Suppressor macrophage treated with lipopolysaccharide for 1 hour (primary cell): ENCODE measurements at places on chromosomes 7 and 10.

GRCh38 chr7:108001764-108002725 is 916 bp downstream of the LAMB1 start:
- DNase-seq: no peak

DNA sequence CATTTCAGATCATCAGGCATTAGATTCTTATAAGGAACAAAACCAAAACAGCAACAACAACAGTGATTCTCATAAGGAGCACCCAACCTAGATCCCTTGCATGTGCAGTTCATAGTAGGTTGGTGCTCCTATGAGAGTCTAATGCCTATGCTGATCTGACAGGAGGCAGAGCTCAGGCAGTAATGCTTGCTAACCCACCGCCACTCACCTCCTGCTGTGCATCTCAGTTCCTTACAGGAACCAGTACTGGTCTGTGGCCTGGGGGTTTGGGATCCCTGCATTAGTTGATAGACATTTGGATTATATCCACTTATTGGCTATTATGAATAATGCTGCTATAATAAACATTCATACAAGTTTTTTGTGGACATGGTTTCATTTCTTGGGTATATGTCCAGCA is 14.0 kb downstream of the MKLN1 start:
- DNase-seq: no peak

DNA sequence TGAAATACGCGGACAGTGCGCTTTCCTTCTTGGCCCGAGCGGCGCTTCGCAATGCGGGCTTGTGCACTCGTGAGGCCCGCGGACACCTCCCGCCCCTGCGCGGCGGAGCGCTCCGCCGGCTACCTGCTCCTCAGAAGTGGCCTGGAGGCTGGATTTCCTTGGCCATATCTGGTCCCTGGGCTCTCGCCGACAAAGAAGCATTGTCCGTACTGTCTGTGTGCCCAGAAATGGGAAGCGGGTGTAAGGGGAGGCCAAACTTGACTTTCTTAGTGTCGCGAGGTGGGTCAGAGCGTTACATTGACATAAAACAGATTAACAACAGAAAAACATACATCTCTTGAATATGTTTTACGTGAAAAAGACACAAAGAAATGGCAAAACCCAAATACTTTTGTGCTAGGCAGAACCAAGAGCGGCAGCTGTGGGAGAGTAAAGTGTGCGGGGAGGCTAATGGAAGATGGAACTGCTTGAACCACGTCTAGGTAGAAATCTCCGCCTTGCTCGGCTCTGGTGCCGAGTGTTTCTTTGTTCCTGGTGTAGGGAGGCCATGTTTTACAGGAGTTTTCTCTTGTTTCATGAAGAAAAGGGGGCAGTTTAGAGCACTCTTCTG is 1.4 kb downstream of the LANCL2 start:
- no peak for DNase-seq

DNA sequence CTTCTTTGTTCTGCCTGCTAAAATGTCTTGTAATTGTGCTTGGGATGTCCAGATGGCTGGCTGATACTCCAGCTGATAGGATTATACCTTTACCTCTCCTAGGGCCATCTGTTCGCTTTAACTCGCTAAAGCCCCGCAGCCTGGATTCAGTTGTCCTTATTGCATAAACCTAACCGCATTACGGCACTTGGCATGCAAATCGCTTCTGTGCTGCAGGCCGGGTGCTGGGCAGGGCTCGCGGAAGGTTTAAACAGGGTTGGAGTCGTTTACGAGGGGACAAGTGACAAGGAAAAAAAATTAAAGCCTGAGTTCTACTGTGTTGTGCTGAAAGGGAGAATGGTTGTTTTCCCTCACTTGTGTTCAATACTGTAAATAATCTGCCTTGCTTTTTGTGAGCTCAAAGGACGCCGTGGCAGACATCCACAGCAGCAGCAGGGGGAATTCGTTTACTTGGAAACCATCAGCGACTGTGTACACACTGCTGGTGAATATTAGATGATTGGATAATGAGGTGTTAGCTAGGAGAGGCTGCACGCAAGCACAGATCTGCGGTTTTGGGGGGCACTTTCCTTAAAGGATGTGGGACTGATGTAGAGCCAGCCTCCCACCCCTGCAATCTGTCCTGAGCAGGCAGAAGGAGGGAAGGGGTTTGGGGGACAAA is 93.0 kb downstream of the EBF3 start:
- no peak for DNase-seq

DNA sequence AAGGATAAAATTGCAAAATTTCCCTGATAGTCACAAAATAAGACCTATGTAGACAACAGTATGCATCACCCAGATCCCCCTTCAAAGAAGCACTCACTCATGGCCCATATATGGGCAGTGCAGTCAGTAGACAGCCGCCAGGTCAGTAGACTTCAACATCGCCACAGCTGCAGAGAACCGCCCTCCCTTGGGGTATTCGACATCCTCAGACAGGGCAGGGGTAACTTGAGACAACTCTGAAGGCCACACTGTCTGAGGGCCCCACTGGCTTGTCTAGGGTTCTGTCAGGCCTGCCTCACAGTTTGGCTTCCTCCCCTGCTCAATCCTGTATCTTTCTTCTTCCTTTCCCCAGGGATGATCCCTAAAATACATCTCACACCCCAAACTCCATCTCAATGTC is 172.3 kb downstream of the IMMP2L start:
- DNase-seq: no peak

GRCh38 chr10:61061923-61062504 is 118.0 kb upstream of the RHOBTB1 start:
- no peak for DNase-seq

GRCh38 chr7:86320889-86321288 is 322.8 kb upstream of the GRM3 start:
- DNase-seq: no peak

DNA sequence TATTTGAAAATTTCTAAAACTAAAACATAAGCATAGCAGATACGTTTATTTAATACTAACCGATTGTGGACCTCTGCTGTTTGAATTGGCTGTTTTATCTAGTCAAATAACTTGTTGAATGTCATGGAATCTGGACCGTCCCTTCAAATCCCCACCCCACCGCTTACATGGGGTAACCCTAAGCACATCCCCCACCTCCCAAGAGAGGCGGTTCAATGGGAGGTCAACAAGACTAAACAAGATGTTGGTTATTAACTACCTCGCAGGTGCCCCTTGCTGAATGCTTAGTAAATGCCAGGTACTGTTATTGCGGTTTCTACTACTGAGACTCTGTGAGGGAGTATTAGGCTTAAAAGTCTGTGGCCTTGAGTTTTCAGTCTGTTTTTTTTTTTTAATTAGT is 70.9 kb downstream of the DAGLB start:
- no peak for DNase-seq

DNA sequence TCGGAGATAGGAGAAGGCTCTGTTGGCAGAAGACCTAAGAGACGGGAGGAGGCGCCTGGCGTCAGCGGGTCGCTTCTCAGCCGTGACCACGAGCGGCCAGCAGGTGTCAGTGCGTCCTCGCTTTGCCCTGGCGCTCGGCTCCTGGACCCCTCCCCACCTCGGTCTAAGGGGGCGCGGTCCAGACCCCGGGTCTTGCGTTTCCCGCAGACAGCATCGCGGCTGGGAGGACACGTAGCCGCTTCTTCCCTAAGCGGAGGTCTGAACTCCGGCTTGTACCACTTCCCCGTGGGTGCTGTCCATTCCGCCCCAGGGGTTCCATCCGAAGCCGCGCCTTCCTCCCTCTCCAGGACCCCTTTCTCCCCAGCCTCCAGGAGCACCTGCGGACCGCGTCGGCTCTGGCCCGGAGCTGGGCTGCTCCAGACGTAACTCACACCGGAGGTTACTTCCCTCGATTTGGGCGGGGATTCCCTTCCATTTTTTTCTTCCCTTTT is 593 bp upstream of the ADRA2A start:
- DNase-seq: peak; percentile 70

GRCh38 chr7:44393238-44394111 is 68.1 kb upstream of the CAMK2B start:
- DNase-seq: no peak

DNA sequence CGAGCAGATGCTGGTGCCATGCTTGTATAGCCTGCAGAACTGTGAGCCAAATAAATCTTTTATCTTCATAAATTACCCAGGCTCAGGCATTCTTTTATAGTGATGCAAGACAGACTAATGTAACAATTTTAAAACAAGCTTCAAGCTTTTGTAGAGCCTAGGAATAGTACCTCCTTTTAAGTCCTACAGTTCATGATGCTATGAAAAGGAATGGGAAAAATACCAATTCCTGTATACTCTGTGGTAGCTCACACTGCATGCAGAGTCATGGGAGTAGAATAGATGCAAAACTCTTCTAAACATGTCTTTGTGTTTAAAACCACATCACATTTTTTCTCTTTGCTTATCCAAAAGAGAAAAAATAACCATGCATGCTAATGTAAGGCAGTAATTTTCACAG is 66.6 kb upstream of the WNT16 start:
- no peak for DNase-seq

DNA sequence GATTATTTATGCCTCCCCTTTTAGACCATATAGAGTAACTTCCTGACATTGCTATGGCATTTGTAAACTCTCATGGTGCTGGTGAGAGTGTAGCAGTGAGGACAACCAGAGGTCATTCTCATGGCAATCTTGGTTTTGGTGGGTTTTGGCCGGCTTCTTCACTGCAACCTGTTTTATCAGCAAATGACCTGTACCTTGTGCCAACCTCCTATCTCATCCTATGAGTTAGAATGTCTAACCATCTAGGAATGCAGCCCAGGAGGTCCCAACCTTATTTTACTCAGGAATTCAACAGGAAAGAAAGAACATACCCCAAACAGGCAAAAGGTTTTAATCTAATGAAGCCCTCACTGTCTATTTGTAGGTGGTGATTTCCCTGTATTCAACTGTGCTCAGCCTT is 205.4 kb upstream of the YAE1 start:
- DNase-seq: no peak

GRCh38 chr7:11185179-11185815 is 211.6 kb downstream of the PHF14 start:
- DNase-seq: no peak

DNA sequence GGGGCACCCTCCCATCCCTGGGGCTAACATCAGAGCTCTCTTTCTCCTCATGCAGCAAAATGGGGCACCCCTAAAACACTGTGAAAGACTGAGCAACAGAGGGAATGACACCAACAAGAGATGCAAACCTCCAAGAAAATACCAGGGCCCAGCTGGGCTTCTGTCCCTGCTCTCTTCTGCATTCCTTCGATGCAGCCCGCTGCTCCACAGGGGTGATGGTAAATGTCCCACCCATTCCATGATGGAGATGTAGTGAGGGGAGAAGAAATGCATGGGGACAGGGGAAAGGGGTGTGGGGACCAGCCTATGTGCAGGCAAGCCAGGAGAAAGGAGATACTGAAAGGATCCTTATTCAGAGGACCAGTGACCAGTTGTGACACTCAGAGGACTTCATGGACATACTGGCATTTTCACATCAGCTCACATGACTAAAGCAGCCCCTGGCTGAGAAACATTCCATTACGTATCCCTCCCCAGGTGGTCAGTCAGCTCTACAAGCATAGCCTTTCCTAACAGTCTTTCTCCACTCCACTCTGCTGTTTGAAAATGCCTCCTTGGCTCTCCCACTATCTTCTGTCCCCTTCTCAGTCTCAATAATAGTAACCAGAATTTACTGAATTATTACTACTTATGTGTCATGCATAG is 13.3 kb downstream of the SORBS1 start:
- DNase-seq: no peak

DNA sequence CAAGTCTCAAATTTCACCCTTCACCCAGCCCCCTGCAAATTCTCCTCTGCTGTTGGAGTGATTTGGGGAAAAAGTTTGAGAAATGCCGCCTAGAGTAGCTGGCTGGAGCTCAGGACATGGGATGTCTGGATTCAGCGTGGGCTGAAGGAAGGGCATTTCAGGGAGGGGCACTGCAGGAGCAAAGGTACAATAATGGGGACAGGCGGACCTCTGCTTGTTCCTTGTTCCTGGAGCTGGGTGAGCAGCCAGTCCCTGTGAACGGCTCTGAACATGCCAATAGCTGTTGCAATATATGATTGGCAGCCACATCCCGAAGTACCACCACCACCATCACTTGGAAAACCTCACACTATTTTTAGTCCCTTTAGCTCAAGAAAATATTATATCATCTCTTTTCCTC is 23.4 kb downstream of the ADRA2A start:
- DNase-seq: no peak

DNA sequence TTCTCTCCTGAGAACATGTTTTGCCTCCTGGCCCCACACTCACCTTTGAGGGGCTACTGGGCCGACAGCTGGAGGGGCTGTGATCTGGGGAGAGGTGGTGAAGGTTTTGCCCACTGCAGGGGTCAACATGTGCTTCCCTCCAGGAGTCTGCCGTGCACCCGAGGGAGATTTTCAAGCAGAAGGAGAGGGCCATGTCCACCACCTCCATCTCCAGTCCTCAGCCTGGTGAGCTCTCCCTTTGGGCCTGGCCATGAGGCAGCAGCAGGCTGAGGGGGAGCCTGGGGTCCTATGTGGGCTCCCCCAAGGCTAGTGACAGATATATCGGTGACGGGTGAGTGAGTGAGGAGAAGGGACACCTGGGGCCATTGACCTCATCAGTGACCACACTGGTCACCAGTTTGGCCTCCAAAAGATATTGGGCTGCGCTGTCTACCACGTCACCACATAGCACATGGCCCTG is 6.6 kb downstream of the PGAM2 start:
- no peak for DNase-seq

DNA sequence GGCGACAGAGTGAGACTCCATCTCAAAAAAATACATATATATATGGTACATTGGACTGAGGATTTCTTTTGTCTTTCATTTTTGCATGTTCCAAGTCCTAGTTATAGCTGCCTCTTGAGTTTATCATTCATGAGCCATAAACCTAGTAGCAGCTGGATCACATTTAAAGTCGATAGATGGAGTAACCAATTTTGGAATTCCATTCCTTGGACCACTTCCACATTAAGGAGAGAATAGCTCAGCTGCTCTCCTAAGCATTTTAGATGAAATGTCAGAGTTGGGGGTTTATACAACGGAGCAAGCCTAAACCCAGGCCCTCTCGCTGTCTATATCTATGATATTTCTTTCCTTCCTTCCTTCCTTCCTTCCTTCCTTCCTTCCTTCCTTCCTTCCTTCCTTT is 141.2 kb downstream of the LYZL1 start:
- DNase-seq: no peak

DNA sequence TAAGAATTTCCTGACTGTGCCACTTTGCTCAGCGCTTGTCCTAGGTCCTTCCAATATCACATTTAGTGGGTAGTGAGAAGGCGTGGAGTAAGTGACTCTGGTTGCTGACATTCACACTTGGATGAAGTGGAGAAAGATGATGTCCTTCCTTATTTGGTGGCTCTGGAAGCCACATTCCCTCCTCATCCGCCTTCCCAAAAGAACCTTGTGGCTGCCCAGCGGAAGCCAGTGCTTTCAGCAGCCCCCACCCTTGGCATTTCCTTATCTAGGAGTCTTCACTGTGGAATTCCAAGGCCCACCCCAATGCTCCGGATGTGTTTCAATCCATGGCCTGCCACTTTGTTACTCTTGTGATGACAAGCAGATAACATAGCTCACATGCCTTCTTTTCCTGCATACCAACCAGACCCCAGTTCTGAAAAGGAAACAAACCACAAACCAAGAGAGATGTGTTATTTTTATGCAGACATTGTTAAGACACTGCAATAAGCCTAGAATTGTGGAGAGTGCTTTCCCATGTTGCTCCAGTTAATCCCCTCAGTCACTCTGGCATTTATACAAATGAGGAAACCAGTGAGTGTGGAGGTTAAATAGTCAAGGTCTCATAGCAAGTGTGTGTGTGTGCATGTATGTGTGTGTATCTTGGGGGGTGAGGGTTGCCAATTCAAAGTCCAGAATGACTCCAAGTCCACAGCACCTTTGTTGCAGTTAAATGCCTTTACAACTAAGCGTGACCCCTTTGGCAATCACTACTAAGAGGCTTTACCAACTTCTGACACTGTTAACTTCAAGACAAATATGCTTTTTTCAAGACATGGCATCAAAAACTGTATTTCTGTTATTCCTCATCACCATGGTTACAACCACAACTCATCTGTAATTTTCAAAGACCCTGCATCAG is 10.3 kb upstream of the ANKRD1 start:
- DNase-seq: no peak
